ENCODE measurements at places on chromosomes 5 and 9. TPM values are rescaled to one million over a fixed set of nuclear protein-coding genes. Genes with fewer than 3 reads are reported as not detected.

GRCh38 chr9:81076131-81076530, 613.2 kb downstream of the TLE1 start:
- DNase-seq: no peak

Gene SPOCK1
- total RNA-seq: 43.4 TPM

Gene GFRA3
- 0.48 TPM for total RNA-seq

Gene C5orf47
- total RNA-seq: 0.24 TPM

GRCh38 chr9:106982636-106983035, 119.7 kb downstream of the ZNF462 start:
- no peak for DNase-seq

Gene CCDC180
- 2.2 TPM for total RNA-seq

Gene PRPF4
- 10.5 TPM for total RNA-seq

Gene ZDHHC11B
- total RNA-seq: 5.5 TPM

DNA sequence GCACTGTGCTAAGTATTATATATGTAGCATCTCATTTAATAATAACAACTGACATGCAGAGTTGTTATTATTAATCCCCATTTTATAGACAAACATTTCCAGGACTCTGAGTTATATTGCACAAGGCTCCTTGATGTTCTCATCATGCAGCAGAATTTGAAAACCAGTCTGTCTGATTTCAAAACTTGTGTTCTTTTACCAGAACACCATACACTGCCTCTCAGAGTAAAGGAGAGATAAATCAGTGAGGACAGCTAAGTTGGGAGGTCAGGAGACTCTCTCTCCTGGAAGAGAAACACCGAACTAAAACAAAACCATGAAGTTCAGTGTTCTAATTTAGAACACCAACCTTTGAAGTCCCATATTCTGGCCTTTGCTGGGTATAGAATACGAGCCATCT, 92.7 kb upstream of the TNC start:
- DNase-seq: no peak

DNA sequence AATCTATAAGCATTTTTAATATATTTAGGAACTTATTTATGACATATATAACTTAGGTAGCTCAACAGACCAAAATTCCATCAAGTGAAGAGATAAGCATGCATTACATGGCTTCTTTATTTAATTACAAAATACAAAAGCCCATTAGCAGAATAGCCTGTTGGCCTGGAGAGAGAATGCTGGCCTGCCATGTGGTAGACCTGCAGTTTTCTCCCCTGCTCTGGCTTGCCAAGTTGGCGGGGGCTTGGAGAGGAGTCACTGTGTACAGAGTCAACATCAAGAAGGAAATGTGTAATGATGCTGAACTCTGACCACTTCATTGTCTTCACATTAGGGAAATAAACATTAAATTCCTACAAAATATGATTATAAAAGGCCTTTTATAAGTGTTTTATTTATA, 69.8 kb upstream of the CNTLN start:
- no peak for DNase-seq

Gene CBY3
- total RNA-seq: not detected

- DNase-seq: no peak
Measured at GRCh38 chr5:14893381-14893780, 21.8 kb upstream of the ANKH start.

Gene KCNIP1
- 0.57 TPM for total RNA-seq
